Activated T-helper 1 cell treated with anti-CD3 and anti-CD28 coated beads, Interleukin-2, amount 50 U/mL, for 16 hours (primary cell): ENCODE measurements at places on chromosomes 3 and 15.

DNA sequence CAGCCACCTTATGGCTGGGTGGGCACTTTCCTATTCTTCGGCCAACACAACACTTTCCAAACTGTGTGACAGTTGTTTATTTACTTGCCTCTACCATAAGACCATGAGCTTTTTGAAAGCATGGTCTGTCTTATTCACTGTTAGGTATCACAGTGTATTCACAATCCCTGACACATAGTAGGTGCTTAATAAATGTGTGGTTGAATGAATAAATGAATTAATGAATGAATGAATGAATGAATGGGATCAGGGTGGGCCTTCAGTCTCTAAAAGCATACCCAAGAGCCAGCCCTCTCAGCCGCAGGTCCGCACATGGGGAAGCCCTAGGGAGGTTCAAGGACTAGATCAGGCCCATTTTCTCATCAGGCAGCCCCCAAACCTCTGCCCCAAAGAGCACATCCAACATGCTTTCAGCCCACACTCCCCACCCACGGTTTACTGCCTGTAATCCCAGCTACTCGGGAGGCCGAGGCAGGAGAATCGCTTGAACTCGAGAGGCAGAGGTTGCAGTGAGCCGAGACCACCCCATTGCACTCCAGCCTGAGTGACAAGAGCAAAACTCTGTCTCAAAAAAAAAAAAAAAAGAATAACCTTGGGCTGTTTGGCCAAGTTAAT is 95.9 kb downstream of the LIPC start:
- DNase-seq, result no peak

GRCh38 chr3:42031808-42032480 is 59.2 kb upstream of the TRAK1 start:
- DNase-seq, result no peak

GRCh38 chr15:51447855-51448621 is 106.6 kb downstream of the GLDN start:
- DNase-seq, result no peak

- DNase-seq, result no peak
These were observed 539.3 kb downstream of the SQOR start for GRCh38 chr15:46174122-46174521.

GRCh38 chr3:61719278-61719977 is 158.1 kb downstream of the PTPRG start:
- no peak for DNase-seq
